ENCODE measurements at places on chromosomes 6 and 20. TPM values are rescaled to one million over a fixed set of nuclear protein-coding genes. Genes with fewer than 3 reads are reported as not detected.
A peak's percentile ranks its signal among the peaks of the same experiment; 100 is the strongest.

DNA sequence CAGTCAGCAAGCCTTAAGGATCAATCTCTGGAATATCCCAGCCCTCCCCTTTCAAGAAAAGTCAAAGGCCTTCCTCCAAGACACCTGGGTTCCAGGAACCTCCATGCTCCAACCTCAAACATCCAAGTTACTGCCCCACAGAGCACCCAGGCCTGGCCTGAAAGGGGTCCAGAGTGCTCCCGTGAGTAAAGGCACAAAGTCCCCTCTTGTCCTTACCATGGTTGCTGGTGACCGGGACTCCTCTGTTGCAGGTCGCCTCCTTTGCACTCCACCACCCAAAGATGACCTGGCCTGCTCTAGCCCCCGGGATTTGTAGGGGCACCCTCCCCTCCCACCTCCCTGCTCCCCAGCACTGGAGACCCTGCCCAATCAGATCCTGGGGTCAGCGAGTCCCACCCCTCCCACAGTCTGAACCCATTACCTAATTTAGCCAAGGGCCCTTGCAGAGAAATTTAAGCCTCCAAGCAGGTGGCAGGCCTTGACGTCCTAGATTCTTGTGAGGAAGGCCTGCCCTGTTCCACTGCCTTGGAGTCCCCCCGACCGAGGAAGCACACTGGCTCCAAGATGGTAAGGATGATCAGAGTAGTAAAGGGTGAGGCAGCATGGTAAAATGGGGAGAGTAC lies at the start of gene TNNC2:
TNNC2 (minus strand) TSS at position 283 of the 623 bp plus-strand sequence; CDS start at position 219, 64 bp downstream.
- DNase-seq = no peak

MDC1 gene
- total RNA-seq = 32.7 TPM

OR11A1 gene
- total RNA-seq = not detected

DNA sequence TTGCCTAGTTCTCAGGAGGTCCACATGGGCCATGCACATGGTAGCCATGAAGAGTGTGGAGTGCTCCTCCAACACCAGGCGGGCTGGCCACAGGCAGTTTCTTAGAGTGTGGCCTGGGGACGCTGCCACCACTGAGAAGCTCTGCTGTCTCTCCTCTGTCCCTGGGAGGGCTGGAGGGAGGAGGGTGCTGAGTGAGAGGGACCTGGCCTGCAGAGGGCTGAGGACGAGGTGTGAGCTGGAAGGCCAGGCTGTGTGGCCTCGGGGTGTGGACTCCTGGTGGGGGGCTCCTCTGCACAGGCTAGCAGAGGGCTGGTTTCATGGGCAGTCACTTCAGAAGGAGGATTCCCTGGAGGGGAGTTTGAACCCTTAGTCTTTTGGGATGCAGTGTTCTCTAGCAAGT lies 39.7 kb downstream of the SYNJ2 start:
- no peak for DNase-seq

DNA sequence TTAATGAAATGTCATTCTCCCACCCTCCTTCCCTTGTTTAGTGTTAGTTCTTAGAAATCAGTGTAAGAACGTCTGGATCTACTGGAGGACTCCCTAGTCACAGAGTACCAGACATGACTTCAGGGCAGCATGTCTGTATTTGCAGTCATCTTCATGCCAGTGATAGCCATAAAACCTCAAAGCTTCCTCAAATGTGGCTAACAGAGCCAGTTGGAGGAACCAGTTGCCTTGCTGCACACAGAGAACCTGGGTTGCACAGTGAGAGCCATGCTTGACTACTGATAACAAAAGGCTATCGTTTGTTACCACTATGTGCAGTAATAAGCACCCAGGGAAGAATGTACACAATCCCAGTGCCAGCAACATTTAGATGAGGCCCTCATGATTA lies 20.1 kb downstream of the NT5E start:
- no peak for DNase-seq

HRH3 gene
- 5.2 TPM for total RNA-seq

DNA sequence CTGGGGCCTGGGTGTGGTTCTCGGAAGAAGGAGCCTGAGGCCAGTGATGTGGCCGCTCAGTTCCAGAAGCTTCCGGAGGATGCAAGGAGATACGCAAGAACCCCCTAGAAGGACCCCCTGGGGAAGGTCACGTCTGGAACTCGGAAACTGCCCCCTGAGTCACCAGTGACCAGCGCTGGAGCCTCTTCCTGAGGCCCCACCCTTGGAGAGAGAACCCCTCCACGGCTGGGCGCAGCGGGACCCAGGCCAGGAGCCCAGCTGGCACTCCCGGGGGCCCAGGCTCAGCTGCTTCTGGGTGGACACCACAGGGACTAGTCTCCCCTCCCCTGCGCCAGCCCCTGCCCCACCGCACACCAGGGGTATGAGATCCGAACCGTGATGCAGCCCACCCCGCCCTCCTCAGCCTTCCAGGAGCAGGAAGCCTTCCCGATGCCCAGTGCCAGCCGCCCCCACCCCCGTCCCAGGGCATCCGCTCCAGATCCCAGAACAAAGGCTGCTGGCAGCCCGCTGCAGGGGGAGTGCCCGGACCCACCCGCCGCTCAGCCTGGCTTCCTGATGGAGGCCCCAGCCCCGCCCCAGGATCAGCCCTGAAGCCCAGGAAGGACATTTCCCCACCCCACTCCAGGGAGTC lies 7.5 kb downstream of the LAMA5 start:
- DNase-seq = no peak

- peak; percentile 28 for DNase-seq
Measured at GRCh38 chr6:40788661-40789655, 201.8 kb upstream of the LRFN2 start.

CEP162 gene
- 9.2 TPM for total RNA-seq

GRCh38 chr20:17155401-17155800 lies 71.4 kb upstream of the PCSK2 start:
- DNase-seq = no peak

DNA sequence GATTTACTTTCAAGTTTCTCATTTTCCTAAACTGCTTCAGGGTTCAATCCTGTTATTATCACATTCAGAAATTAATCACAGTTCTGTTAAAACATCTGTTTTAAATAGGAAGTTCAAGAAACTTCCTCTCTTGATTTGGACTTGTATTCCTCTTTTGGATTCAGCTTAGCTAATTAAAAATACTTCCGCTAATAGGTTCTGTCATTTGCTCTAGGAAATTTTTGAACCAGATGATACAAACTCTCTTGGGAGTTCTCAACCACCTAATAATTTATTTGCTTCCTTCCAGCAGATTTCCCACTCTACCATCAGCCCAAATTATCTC lies 15.9 kb upstream of the TMEM30A start:
- DNase-seq = no peak

HFE gene
- total RNA-seq = 0.63 TPM

- DNase-seq = no peak
Measured at GRCh38 chr20:34013554-34013953, 19.8 kb downstream of the RALY start.

CCN2 gene
- 177 TPM for total RNA-seq

COL9A3 gene
- total RNA-seq = 113 TPM

RIPOR2 gene
- total RNA-seq = 22.5 TPM

BPI gene
- total RNA-seq = not detected

DNA sequence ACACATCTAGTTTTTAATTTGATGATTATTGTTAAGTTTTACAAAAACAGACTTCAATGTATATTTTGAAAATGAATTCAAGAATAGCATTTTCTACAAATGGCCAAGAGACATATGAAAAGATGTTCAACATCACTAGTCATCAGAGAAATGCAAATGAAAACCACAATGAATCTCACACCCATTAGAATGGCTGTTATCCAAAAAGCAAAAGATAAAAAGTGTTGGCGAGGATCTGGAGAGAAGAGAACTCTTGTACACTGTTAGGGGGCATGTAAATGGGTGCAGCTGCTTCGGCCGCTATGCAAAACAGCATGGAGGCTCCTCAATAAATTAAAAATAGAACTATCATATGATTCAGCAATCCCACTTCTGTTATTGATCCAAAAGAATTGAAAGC lies 185.8 kb upstream of the CCN2 start:
- DNase-seq = no peak

DNA sequence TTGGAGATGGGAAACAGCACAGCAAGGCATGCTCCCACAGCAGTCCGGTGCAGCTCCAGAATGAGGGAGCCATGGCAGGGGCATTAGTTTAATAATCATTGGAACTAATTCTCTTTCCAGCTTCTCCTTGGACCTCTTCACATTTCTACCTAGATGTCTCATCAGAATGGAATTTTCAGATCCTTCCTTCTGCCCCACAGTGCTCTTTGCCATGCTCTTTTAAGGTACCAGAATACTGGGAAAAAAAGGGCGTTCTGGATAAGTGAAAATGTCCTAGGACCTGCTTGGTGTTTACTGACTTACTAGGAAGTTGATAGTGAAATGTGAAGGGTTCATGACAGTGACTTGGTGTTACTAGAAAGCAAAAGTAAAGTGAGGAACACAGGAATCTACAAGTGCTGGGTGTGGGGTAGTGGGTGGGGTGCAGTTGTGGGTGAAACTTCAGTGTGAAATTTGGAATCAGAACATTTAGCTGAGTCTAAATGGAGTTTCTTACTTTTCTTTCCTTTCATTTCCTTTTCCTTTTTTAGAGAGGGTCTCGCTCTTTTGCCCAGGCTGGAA lies 207.1 kb downstream of the ARID1B start:
- DNase-seq = no peak

PDE10A gene
- 3.9 TPM for total RNA-seq

GRCh38 chr6:136180704-136181511 lies 69.2 kb downstream of the MTFR2 start:
- no peak for DNase-seq

DNA sequence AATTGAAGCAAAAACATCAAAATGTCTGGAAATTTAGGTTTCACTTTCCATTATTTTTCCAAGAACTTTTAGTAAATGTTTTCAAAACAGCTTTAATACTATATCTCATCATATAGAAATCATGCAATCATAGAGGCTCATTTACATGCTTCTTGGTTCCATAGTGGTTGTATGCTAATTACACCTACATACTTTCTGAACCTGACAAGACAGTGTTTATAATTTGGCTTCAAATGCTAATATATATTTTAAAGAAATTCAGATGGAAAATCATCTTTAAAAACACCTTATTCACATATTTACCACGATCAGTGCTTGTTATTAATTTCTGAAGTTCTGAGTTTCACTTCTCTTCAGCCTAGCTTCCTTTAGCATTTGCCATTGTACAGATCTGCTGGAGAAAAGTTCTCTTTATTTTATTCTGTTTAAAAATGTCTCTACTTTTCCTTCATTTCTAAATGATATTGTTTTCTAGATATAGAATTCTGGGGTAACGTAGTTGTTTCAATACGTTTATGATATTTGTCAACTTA lies 89.9 kb downstream of the PLCB1 start:
- DNase-seq = no peak

ARID1B gene
- 72.2 TPM for total RNA-seq

GRCh38 chr6:32133786-32134185 lies 3.7 kb upstream of the FKBPL start:
- no peak for DNase-seq

ELOVL2 gene
- total RNA-seq = 1.7 TPM

DNA sequence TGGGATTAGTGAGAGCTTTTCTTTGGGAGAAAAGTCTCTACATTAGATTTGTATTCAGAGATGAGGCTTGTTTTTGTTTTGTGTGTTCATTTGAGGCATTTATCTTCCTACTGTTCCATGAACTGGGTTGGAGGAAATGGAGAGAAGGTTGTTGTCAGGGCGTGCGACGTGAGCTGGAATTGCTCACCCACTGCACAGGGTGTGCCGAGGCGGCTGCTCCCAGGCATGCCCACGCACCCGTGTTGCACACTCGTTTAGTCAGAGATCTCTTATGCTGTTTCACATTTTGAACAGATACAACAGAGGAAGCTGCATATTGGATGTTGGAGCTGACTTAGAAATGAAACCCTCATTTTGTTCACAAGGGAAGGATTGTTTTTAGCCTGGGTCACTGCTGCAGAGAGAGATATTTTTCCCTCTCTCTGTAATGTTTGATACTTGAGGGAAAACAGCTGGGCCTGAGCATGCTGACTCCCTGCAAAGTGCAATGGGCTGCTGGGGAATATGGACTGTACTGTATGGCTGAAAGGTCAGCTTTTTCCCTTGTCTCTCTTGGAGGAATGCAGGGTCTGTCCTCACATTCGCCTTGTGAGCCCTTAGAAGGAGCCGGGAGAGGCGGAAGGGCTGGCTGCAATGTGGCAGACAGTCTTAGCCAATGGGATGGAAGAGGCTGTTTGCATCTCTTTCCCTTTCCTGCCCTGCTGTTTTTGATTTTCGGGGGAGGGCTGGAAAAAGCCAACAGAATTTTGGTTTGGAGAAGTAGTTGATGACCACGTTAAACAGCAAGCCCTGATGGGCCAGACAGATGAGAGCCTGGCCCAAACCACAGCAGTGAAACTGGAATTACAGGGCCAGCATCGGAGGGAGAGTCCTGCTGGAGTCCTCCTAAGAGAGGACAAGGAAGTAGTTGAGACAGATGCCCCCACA lies 170.8 kb downstream of the SASH1 start:
- DNase-seq = peak; percentile 36

DNA sequence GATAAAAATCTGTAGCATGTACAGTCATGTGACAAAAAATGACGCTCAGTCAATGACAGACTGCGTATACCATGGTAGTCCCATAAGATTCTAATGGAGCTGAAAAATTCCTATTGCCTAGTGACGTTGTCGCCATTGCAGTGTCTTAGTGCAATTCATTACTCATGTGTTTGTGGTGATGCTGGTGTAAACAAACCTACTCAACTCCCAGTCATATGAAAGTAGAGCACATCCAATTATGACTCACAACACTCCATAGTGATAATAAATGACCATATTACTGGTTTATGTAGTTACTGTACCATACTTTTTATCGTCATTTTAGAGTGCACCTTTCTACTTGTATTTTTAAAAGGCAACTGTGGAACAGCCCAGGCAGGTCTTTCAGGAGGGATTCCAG lies 45.0 kb downstream of the TFAP2A start:
- DNase-seq = no peak

DNA sequence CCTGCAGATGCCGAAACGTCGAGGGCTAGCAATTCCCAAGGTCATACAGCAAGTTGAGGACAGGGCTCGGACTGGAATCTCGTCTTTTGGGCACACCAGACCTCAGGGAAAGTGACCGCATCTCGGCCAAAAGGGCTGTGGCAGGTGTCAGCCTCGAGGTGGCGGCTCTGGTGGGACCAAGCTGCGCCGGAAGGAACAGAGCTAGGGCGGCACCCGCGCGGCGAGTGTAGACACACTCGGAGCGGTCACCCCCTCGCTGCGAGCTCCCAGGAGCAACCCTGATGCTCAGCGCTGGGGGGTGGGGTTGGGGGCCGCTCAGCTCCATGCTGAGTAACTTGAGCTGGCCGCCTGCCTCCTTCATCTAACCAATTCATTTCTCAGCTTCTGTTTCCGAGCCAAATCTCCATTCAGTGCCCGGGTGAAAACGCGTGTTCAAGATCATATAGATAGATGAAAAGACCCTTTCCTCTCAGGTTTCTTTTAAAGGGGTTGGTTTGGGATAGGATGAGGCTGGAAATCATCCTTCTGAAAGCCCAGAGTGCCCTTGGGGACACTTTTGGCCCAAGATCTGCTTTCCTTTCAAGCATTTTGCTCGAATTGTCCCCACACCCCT lies 2.2 kb upstream of the TUBB2B start:
- DNase-seq = peak; percentile 81

ZNF831 gene
- total RNA-seq = not detected

TOX2 gene
- 1.5 TPM for total RNA-seq

C20orf144 gene
- total RNA-seq = 0.66 TPM
